ENCODE measurements at places on chromosomes 5 and 9. TPM values are rescaled to one million over a fixed set of nuclear protein-coding genes. Genes with fewer than 3 reads are reported as not detected.

Gene FLT4
- total RNA-seq: 53.5 TPM

Gene IL13
- not detected for total RNA-seq

Gene FSD1L
- 0.43 TPM for total RNA-seq

Gene F2RL2
- total RNA-seq: not detected

Gene TGFBI
- total RNA-seq: 174 TPM

Gene LECT2
- not detected for total RNA-seq

Gene ADGRD2
- not detected for total RNA-seq

Gene ESM1
- not detected for total RNA-seq

Gene SLC6A19
- not detected for total RNA-seq

Gene PRDM9
- not detected for total RNA-seq

Gene PTGS1
- total RNA-seq: 13.0 TPM

Gene SPTLC1
- 48.0 TPM for total RNA-seq

Gene NOXA1
- total RNA-seq: 6.9 TPM

Gene HACD4
- total RNA-seq: 4.6 TPM

Gene DRD1
- 0.11 TPM for total RNA-seq

Gene LAMC3
- 1.6 TPM for total RNA-seq

Gene PDZD2
- total RNA-seq: 8.1 TPM

Gene PCDHGA11
- 5.3 TPM for total RNA-seq

Gene OCLN
- total RNA-seq: 0.53 TPM

Gene MEIKIN
- not detected for total RNA-seq

Gene ROPN1L
- not detected for total RNA-seq

Gene ADAMTS16
- 1.6 TPM for total RNA-seq

Gene OR1L4
- total RNA-seq: not detected

Gene FAM200C
- not detected for total RNA-seq

Gene CCNI2
- total RNA-seq: not detected

Gene ANKRD34B
- total RNA-seq: not detected

Gene CXCL14
- 45.3 TPM for total RNA-seq

Gene JMY
- total RNA-seq: 5.2 TPM

Gene GRXCR2
- total RNA-seq: not detected

Gene MEGF9
- 14.3 TPM for total RNA-seq

Gene FAM78A
- 6.2 TPM for total RNA-seq

Gene HSPA9
- 75.5 TPM for total RNA-seq

Gene MYORG
- total RNA-seq: 11.0 TPM

Gene BNIP1
- total RNA-seq: 11.3 TPM

Gene ARID3C
- not detected for total RNA-seq

Gene SH2D3C
- total RNA-seq: 49.5 TPM

Gene SLC45A2
- not detected for total RNA-seq

Gene LARP1
- total RNA-seq: 105 TPM

Gene SGCD
- 4.0 TPM for total RNA-seq

Gene WDR31
- total RNA-seq: 0.21 TPM

Gene KLHL3
- 7.5 TPM for total RNA-seq

Gene IFNA13
- not detected for total RNA-seq

Gene TEX10
- total RNA-seq: 2.3 TPM

Gene DMXL1
- 136 TPM for total RNA-seq

Gene ITGA2
- 3.2 TPM for total RNA-seq

Gene ABITRAM
- 1.1 TPM for total RNA-seq

Gene ERAP2
- total RNA-seq: 20.6 TPM

Gene TAF9
- total RNA-seq: 6.3 TPM

Gene CYSTM1
- 66.3 TPM for total RNA-seq

Data from ascending aorta (tissue), 2 donors.